Right ventricle myocardium inferior (tissue), 1 donor: ENCODE measurements at places on chromosomes 7 and 10. TPM values are rescaled to one million over a fixed set of nuclear protein-coding genes. Genes with fewer than 3 reads are reported as not detected.

EIF3A gene
- total RNA-seq = 88.7 TPM

CCDC3 gene
- total RNA-seq = 4.7 TPM

CPEB3 gene
- total RNA-seq = 14.1 TPM

PDLIM1 gene
- 273 TPM for total RNA-seq

MCM10 gene
- 0.62 TPM for total RNA-seq

C7orf33 gene
- total RNA-seq = not detected

DNA sequence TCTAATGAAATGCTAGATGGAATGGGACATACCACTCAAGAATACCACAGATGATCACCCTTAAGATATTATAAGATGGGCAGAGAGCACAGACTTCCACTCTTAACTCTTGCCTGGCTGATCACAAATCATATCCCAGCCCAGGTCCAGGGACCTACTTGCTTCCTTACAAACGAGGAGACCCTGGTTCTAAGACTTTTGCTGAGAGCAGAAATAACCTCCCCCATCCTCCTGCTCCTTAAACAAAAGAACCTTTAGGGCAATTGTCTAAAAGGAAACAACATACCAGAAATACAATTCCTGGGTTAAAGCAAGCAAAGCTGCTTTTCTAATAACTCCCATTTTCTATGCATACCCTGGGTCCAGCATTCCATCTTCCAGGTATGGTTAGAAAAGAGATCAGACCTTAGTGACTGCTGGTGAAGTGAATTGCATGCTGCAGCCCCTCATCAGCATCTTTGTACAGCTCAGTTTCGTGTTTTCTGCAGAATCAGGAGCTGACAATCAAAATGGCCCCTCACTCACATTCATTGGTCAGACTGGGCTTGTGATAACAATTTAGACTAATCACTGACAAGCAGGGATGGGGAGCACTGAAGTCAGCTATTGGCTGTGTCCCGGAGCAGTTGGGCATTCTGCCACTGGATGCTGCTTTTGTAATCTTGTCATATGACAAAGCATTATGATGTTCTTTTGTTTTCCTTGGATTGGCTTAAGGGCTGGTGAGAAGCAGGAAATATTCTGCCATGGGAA lies 14.6 kb downstream of the IFIT3 start:
- DNase-seq = no peak

DNA sequence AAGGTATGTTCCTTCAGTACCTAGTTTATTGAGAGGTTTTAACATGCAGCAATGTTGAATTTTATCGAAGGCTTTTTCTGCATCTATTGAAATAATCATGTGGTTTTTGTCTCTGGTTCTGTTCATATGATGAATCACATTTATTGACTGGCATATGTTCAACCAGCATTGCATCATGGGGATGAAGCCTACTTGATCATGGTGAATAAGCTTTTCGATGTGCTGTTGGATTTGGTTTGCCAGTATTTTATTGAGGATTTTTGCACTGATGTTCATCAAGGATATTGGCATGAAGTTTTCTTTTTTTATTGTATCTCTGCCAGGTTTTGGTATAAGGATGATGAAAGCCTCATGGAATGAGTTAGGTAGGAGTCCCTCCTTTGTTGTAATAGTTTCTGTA lies 204.0 kb upstream of the GNAI1 start:
- no peak for DNase-seq

DNA sequence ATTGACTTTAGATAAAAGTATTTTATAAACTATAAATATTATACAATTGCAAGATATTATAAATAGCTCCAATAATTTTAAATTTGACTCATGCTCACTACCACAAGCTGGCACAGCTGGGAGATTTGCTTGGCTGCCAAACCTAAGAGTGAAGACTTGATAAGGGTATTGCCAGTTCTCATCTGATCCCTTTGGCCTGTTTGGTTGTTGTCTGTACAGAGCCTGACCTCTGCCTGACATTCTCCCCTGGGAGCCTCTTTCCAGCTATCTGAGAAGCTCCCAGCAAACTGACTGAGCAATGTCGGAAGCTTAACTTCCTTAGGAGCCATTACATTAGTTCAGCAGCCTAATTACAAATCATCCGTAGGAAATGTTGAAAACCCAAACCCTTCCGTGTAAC lies 10.2 kb upstream of the LMOD2 start:
- no peak for DNase-seq

GRCh38 chr10:77564731-77565589 lies 72.6 kb downstream of the KCNMA1 start:
- DNase-seq = no peak

DNA sequence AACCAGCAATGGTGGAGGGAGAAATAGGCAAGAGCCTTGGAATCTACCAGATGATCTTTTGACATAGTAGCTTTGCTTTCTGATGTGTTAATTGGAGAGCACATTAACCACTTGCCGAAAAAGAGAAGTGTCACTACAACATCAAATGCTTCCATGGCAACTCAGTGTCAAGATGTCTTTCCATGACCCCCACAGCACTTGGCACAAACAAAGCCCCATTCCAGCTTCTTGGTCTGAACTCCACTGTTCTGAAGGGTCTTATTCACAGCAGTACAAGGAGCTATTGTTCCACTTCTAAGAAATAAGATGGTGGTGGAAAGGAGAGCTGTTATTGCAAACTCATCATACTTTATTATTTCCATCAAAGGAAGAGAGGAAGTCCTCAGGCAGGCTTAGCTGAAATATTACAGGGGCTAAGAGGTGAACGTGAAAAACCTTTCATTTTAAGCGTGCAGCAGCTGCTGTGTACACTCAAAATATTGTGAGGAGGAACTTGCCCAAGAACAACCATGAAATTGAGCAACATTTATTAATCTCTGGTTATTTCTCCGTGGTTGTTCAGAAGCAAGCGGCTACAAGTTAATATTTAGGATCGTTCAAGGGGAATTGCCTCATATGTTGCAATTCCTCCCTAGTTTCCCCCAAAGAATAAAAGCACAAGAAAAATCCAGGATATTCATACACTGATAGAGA lies 354.8 kb upstream of the CELF2 start:
- no peak for DNase-seq

GRCh38 chr7:44914992-44915607 lies 29.8 kb upstream of the PURB start:
- no peak for DNase-seq

GRCh38 chr7:44257618-44258422 lies 57.0 kb downstream of the YKT6 start:
- DNase-seq = peak; percentile 83

DNA sequence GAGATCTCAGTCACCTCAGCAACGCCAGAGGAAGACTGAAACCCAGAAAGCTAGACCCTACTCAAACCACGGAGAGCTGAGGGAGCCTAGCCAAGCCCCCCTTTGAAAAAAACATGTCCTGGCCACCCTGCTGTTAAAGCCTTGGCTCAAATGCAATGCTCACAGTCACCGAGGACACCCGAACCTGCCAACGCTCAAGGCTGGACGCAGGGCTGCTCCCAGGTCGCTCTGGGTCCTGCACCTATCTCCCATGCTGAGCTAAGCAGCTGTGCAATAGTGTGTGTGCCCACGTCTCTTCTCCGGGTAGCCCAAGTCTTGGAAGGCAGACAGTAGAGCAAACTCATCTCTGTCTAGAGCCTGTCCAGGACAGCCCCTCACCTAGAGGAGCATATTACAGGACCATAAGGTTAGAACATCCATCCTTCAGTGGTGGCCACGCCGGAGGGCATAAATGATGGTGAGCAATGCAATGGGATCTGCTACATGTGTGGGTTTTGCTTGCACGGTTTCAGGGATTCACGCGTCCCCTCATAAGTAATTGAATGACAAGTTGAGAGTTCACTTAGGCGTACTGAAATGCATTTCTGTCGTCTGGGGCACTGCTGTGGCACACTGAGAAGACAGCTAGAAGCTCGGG lies 94.2 kb upstream of the DDC start:
- no peak for DNase-seq

DNA sequence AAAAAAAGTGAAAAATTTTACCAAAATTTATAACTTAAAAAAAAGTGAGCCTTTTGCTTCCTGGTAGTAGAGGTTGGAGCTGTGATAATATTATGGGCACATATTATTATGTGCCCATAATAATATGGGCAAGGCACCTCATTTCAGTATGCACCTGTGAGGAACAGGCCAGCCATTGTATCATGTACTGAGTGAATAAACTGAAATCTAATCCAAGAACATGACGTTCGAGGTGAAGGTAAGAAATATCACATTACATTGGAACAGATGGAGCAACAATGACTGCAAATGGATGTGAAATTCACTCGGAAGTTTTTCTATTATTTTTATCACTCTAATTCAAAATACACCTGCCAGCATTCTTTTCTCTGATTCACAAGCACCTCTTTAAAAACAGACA lies 216.0 kb downstream of the KLF6 start:
- no peak for DNase-seq

GRCh38 chr7:150346922-150347321 lies 5.5 kb upstream of the RARRES2 start:
- DNase-seq = no peak

GRCh38 chr10:43202657-43203447 lies 64.0 kb downstream of the RASGEF1A start:
- peak; percentile 82 for DNase-seq

GRCh38 chr10:121694966-121695643 lies 96.9 kb upstream of the FGFR2 start:
- DNase-seq = no peak
